ENCODE measurements at places on chromosomes 6 and 20.

- DNase-seq: no peak
These were observed 159.8 kb upstream of the ARID1B start for GRCh38 chr6:156617376-156617775.

GRCh38 chr20:63627751-63628245, 897 bp upstream of the GMEB2 start:
- no peak for DNase-seq

- no peak for DNase-seq
These were observed 51.3 kb downstream of the VEGFA start for GRCh38 chr6:43821101-43821886.

GRCh38 chr20:2984956-2985661, 58.3 kb upstream of the GNRH2 start:
- DNase-seq: no peak

- no peak for DNase-seq
These were observed 168.6 kb downstream of the CD83 start for GRCh38 chr6:14286144-14286543.

GRCh38 chr6:31870385-31870921, 7.8 kb upstream of the NEU1 start:
- DNase-seq: no peak

DNA sequence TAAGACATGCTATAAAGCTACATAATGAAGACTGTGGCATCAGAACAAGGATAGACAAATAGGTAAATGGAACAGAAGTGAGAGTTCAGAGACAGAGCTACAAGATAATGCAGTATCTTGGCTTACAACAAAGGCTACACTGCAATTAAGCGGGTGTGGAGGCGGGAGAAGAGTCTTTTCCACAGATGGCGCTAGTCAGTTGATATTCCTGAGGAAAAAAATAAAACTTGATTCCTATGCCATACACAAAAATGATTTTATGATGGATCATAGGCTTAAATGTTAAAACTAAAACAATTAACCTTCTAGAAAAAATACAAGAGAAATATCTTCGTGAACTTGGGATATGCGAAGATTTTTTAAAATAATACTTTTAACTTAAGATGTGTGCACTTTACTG, 31.0 kb downstream of the RIN2 start:
- DNase-seq: no peak
